ENCODE measurements at places on chromosomes 13 and 19. TPM values are rescaled to one million over a fixed set of nuclear protein-coding genes. Genes with fewer than 3 reads are reported as not detected.

GRCh38 chr19:56572589-56572988, 5.3 kb downstream of the ZNF470 start:
- no peak for DNase-seq

DNA sequence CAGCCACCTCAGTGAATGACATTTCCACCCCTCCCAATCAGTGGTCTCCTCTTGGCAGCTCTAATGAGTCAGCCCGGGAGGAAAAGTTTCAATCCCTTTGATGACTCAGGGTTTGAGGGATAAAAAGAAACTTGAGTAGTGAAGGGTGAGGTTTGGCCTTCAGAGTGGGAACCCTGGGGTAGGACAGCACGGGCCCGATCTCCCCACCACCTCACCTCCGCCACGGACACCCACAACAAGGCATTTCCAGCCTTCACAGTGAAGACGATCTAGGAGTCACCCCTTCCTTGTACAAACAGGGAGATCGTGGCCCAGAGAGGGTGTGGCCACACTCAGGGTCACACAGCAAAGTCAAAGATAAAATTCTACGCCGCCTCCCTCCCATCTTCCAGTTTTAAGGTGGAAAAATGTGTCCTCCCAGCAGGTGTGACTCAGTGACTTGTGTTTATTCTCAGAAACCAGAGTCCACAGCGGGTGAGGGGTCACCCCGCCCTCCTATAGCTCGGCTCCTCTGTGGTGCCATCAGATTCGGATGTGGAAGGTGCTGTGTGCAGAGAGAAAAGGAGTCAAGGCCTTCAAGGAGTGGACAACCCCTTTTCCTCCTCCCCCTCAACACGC, 12.3 kb downstream of the CIB3 start:
- no peak for DNase-seq

GRCh38 chr19:48372904-48373303, 8.7 kb downstream of the SYNGR4 start:
- no peak for DNase-seq

- DNase-seq = no peak
Measured at GRCh38 chr19:54399189-54399588, 16.1 kb upstream of the TTYH1 start.

DNA sequence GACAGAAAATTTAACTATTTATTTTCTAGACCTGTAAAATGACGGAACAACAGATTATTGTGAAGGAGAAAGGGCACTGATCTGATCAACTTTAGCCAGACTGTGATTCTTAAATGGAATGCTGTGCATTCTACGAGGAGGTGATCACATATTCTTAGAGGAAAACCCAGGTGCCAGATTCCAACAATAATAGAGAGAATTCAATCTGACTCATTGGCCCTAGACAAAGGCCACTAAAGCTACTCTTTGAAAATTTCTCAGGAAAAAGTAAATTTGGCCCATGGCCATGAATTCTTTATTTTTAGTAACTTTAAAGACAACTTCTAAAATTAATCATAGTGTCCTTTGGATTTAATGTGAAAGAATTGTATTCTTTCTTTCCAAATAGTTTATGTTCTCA, 58.6 kb upstream of the POSTN start:
- DNase-seq = no peak

GRCh38 chr19:42394751-42395150, 4.7 kb upstream of the CNFN start:
- no peak for DNase-seq

- DNase-seq = no peak
Measured at GRCh38 chr19:10809651-10810285, 26.2 kb downstream of the TMED1 start.

The C19orf81 gene
- 0.95 TPM for total RNA-seq

All from activated T-cell treated with anti-CD3 and anti-CD28 coated beads, Interleukin-2, amount 50 U/mL, for 4 hours (primary cell).